CD4-positive, alpha-beta T cell treated with Interleukin-6 at 100 ng/mL for 8 hours (primary cell): ENCODE measurements at places on chromosomes 3 and 15.

GRCh38 chr3:143151004-143151731, 31.6 kb downstream of the CHST2 start:
- DNase-seq: no peak

DNA sequence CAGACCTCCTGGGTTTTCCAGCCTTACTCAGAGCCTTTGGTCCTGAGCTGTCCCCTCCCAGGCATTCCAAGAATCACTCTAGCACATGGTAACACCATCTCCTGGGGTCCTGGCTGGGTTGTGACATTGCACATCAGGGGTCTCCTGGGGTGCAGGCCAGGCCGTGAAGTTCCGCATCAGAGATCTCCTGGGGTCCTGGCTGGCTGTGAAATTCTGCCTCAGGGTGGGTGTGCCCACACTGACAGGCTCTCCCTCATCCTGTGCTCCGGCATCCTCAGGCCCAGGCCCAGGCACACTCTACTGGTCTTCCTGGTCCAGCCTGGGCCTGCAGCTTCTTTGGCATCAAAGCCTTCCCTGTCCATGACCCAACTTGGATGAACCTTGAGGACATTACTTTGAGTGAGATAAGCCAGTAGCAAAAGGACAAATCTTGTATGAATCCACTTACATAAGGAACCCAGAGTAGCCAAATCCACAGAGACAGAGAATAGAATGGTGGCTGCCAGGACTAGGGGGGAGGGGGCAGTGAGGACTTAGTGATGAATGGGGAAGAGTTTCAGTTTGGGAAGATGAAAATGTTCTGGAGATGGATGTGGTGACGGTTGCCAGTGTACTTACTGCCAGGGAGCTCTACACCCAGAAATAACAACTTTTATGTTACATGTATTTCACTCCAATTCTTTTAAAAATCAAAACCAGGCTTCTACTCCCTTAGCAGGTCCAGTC, 49.1 kb upstream of the KLF13 start:
- DNase-seq: no peak

DNA sequence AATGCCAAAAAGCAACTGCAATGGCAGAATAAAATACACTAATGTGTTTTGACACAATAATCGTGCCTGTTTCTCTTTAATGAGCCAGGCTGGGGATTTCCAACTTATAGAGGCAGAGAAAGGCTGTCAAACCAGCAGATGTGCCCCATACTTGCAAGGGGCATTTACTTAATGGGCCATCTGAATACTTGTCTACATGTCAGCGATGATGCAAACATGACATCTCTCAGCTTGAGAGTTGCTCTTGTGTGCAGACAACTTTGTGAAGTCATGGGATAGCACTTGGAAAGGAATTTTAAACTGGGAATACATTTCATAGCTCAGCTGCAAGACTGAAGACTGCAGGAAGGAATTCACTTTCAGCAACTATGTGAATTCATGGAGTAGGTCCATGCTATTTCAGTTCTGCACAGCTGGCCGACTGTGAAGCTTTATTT, 127.4 kb upstream of the ADAMTS9 start:
- DNase-seq: no peak

- peak; percentile 10 for DNase-seq
Observed at GRCh38 chr15:77870195-77871065, 207.1 kb downstream of the TBC1D2B start.

- DNase-seq: peak; percentile 13
Observed at GRCh38 chr3:88003115-88003755, 55.6 kb downstream of the CGGBP1 start.

- DNase-seq: no peak
Observed at GRCh38 chr15:101264911-101265641, 12.2 kb downstream of the SELENOS start.

DNA sequence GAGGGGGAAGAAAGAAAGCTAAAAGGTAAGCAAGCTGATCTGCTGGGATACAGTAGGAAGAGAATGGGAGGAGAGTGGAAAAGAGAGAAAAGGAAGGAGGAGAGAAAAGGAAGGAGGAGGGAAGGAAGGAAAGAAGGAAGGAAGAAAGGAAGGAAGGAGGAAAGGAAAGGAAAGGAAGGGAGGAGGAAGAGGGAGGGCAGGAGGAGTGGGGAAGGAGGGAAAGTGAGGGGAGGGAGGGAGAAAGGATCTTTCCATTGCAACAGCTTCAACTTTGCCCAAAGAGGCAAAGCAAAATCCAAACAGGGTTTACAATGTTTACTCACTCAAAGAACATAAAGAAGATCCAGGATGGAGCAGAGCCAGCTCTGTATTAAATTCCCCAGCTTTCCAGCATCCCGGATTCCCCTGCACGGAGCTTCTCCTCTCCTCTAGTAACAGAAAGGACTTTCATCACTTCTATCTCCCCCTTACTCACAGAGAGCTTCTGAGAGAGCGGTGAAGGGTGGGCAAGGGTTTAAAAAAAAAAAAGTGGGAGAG, 494.2 kb upstream of the PROK2 start:
- no peak for DNase-seq

GRCh38 chr15:29590701-29591100, 231.6 kb downstream of the TJP1 start:
- DNase-seq: no peak

GRCh38 chr3:196645897-196646665, 6.6 kb downstream of the NRROS start:
- no peak for DNase-seq

GRCh38 chr3:132378048-132378762, 39.1 kb upstream of the DNAJC13 start:
- no peak for DNase-seq
